CD4-positive, alpha-beta T cell treated with Interleukin-12 subunit alpha and Interleukin-12 subunit beta, for 1 hour (primary cell): ENCODE measurements at places on chromosomes 4 and X.

DNA sequence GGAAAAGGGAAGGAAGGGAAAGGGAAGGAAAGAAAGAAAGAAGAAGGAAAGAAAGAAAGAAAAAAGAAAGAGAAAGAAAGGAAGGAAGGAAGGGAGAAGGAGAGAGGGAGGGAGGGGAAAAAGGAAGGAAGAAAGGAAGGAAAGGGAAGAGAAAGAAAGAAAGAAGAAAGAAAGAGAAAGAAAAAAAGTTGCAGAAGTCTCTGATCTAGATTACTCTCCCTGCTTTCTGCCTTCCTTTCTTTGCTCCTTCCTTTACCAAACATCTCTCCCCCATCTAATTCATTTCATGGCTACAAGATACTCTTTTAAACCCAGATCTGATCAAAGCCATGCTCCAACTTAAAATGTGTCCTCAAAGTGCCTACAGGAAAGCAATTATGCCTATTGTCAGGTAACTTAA is 148.6 kb downstream of the KIT start:
- no peak for DNase-seq

DNA sequence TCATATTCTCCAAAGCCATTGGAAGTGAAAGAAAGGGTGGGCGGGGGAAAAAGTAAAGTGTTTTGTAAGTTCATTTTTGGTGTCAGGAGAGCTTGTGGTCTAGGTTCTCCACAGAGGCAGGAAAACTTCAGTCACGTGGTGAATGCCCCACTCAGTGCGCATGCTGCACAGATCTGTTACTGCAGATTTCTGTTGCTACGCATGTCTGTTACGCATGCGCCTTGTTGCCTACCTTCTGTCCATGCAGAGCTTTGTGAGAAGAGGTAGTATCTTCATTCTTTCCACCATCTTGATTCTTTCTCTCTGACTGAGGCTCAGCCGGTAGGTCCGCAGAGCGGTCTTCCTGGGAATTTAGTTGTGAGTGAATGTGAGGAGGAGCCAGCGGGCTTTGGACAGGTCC is 15.1 kb upstream of the PAGE3 start:
- DNase-seq: no peak

GRCh38 chrX:148540671-148541583 is 40.5 kb downstream of the AFF2 start:
- DNase-seq: no peak

GRCh38 chr4:99463566-99463965 is 28.4 kb upstream of the ADH7 start:
- DNase-seq: no peak

GRCh38 chrX:29039501-29039900 is 452.3 kb downstream of the IL1RAPL1 start:
- DNase-seq: no peak

DNA sequence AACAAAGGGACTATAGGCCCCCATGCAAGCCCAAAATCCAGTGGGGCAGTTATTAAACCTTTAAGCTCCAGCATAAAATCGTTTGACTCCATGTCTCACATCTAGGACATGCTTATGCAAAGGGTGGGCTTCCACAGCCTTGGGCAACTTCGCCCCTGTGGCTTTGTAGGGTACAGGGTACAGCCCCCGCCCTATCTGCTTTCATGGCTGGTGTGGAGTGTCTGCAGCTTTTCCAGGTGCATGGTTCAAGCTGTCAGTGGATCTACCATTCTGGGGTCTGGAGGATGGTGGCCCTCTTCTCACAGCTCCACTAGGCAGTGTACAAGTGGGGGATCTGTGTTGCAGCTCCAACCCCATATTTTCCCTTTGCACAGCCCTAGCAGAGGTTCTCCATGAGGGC is 559.8 kb upstream of the TECRL start:
- no peak for DNase-seq

DNA sequence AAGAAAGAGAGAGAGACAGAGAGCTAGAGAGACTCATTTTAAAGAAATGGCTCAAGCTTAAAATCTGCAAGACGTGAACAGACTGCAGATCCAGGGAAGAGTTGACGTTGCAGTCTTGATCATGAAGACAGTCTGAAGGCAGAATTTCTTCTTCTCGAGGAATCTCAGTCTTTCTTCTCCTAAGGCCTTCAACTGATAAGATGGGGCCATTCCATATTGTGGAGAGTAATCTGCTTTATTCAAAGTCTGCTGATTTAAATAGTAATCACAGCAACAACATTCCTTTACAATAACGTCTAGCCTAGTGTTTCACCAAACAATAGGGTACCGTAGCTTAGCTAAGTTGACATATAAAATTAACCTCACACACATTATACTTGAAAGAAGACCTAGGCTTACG is 208.4 kb upstream of the ADAMTS3 start:
- no peak for DNase-seq

- no peak for DNase-seq
Observed at GRCh38 chrX:75278991-75279390, 5.1 kb downstream of the UPRT start.

GRCh38 chr4:138951764-138952163 is 63.8 kb upstream of the NOCT start:
- no peak for DNase-seq

DNA sequence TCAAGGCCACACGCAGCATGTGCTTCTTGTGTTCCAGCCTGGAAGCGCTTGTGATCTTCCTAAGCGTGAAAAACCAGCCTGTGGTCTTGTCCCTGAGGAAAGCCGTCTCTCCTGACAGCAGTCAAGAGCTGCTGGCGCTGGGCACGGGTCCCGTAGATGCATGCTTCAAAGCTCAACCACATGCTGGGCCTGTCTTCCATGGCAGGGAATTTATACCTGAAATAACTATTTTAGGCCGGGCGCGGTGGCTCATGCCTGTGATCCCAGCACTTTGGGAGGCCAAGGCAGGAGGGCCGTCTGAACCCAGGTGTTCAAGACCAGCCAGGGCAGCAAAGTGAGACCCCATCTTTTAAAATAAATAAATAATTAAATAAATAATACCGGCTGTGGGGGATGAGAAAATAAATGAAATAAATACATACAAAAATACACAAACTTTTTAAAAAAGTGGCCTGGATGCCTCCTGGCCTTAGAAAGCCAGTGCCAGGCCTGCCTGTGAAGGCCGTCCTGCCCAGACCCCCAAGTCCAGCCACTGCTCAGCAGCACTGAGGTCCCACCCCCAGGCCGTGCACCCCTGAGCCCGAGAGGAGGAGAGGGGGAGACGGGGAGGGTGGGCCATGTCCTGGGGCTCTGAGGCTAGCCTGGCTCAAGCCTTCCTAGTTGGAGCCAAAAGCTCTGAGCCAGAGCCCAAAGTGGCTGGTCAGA is 10.4 kb downstream of the LRPAP1 start:
- DNase-seq: no peak

- DNase-seq: no peak
Observed at GRCh38 chr4:128386761-128387599, 99.4 kb upstream of the PGRMC2 start.

GRCh38 chr4:61590881-61591280 is 390.8 kb downstream of the ADGRL3 start:
- no peak for DNase-seq

- no peak for DNase-seq
Observed at GRCh38 chr4:7206385-7206784, 14.0 kb downstream of the SORCS2 start.

- no peak for DNase-seq
Observed at GRCh38 chr4:159946983-159947615, 844.2 kb downstream of the RAPGEF2 start.

DNA sequence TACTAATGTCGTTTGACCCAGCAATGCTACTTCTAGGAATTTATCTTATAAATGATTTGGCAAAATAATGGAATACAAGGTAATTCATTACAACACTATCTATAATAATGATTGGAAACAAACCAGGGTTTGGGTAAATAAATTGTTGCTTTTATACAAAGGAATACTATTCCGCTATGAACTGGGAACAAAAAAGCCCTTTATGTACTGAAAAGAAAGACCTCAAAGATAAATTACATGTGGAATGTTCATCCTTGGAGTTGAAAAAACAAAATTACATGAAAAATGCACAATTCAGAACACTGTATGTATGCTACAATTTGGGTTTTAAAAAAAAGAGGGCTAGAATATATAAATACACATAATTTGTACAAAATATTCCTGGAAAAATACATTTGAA is 5.2 kb upstream of the NUP54 start:
- DNase-seq: no peak

DNA sequence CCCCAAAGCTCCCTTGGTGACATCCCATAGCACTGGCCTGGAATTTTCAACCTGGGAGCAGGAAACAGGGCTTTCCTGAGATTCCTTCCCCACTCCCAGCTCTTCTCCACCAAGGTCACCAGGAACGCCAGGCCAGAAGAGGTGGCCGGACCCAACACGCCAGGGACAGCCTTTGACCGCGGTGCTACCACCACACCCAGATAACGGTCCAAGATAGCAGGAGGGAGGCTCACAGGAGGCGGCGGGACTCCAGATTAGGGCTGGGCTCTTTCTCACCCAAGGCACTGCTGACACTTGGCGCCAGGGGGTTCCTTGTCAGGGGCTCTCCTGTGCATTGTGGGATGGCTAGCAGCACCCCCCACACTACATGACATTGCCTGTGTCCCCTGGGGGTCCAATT is 22.9 kb downstream of the ZFYVE28 start:
- DNase-seq: no peak

- DNase-seq: no peak
Observed at GRCh38 chr4:87738483-87738882, 60.9 kb upstream of the IBSP start.

GRCh38 chrX:13076176-13076961 is 31.9 kb upstream of the FAM9C start:
- no peak for DNase-seq

- DNase-seq: no peak
Observed at GRCh38 chrX:38149016-38149415, 71.7 kb downstream of the SRPX start.

- DNase-seq: no peak
Observed at GRCh38 chrX:111257733-111258132, 12.6 kb downstream of the CAPN6 start.

DNA sequence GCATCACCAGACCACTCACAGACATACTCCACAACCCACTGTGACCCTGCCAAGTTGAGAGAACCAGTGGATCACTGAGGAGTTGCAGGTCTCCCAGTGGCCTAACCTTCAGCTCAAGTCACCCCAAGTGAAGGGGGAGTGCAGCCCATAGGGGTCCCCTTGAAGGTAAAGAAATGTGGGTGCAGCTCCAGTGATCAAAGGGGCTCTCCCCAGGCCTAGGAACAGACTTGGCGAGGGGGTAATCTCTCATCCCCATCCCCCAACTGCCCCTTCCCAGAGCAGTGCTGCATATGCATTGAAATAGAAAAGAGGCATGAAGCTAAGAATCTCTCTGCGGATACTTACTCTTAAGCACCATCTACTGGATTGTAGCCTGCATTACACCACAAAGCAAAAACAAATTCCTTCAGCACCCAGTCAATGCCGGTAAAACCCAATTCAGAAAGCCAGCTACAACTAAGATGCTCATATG is 27.0 kb downstream of the MAGEE1 start:
- DNase-seq: peak; percentile 37

DNA sequence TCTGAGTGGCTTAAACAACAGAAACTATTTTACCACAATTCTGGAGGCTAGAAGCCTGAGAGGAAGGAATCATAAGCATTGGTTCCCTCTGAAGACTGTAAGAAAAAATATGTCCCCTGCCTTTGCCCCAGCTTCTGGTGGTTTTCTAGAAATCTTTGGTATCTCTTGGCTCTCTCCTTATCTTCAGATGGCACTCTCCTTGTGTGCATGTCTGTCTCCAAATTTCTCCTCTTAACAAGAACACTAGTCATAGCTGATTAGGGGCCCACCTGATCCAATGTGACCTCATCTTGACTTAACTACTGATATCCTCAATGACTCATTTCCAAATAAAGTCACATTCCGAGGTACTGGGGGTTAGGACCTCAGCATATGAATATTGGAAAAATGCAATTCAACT is 635.0 kb upstream of the NR3C2 start:
- DNase-seq: no peak

DNA sequence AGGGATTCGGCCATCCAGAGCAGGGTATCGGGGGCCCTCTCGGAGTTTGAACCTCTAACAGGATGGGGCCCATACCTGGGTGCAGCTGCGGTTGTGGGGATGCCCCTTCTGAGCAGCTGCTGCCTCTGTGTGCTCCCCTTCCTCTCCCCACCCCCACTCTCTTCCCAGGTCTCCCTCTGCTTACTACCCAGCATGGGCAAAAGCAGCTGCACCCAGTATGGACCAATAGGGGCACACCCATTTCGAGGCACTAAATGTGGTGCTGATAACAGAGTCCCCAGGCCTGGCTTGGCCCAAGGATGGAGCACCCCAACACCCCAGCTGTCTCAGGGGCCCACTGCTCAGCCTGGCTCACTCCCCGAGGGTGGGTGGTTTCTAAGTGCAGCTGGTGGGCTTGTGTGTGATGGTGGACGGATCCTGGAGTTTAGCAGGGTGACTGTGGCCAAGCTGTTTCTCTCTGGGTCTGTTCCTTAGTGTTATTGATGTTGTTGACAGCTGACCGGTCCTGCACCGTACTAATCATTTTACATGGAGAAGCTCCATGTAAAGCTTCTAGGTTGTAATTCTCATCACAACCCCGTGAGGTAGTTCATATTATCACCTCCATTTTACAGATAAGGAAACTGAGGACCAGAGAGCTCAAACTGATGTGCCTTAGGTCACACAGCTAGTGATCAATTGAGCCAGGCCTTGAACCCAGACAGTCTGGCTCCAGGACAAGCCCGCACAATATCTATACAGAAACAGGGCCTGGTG is 13.1 kb upstream of the KIAA0232 start:
- DNase-seq: peak; percentile 23

GRCh38 chrX:20459410-20460350 is 193.0 kb upstream of the RPS6KA3 start:
- DNase-seq: no peak

GRCh38 chr4:24260923-24261564 is 323.3 kb downstream of the DHX15 start:
- DNase-seq: no peak

DNA sequence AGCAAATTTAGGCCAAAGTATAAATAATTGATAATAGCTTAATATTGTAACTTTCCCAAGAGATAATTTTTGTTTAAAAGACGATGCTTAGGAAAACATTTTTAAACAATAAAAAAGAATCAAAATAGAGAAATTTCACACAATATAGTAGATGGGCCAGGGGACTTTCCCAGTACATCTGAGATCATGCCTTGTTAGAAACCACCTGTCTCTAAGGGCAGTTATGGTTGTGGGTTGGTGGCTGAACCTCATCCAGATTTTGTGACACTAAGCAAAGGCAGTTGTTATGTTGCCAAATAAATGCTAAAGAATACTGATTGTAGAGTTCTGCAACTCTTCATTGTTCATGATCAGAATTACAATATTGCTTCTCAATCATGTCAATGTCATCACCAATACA is 270.6 kb downstream of the BANK1 start:
- DNase-seq: no peak

GRCh38 chr4:53490965-53491622 is 100.2 kb downstream of the LNX1 start:
- DNase-seq: no peak
